ENCODE measurements at places on chromosomes 4 and X.

- no peak for DNase-seq
Measured at GRCh38 chr4:48225368-48226141, 44.1 kb downstream of the TEC start.

GRCh38 chr4:38268108-38268820 is 308.1 kb downstream of the PTTG2 start:
- DNase-seq: no peak

DNA sequence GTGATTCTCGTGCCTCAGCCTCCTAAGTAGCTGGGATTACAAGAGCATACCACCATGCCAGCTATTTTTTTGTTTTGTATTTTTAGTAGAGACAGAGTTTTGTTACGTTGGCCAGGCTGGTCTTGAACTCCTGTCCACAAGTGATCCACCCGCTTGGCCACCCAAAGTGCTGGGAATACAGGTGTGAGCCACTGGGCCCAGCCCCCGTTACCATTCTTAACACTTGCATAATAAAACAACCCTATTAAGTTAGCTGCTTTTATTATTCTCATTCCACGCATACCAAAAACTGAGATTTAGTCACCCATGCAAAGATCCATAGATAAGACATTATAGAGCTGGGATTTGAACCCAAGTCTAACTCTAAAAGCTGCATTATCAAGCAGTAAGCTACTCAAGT is 6.0 kb upstream of the TEX13A start:
- DNase-seq: no peak

GRCh38 chr4:152848508-152848907 is 68.8 kb downstream of the ARFIP1 start:
- no peak for DNase-seq

DNA sequence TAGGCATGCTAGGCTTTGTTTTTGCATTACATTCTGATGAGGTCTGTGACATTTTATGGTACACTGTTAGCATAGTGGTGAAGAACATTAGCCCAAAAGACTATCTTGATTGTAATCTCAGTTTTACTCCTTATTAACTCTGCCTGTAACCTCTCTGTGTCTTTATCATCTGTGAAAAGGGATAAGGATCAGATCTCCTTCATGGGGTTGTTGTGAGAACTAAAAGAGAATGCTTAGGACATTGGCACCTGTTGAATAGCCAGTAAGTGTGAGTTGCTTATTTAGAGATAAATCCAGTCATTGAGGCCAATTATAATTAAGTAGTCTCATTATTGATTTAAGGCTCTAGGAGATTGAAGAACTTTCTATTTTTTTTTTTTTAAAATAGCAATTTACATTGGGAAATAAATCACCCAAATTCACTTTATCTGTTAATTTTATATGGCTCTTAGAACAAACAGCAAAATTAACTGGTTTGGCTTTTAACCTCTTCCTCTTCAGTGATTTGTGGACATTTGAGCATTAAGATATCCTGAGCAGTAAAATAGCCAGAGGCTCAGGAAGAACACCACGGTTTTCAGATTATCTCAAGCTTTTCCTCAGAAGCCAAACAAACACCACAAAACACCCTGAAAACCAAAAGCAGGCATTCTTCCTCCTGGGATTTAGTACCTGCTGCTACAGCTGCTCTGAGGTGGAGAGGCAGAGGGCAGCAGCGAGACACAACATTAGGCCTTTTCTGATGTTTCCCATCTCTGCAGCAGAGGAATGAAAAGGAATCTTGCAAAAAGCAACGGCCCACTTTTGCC is 192.9 kb downstream of the ARHGAP10 start:
- DNase-seq: no peak

DNA sequence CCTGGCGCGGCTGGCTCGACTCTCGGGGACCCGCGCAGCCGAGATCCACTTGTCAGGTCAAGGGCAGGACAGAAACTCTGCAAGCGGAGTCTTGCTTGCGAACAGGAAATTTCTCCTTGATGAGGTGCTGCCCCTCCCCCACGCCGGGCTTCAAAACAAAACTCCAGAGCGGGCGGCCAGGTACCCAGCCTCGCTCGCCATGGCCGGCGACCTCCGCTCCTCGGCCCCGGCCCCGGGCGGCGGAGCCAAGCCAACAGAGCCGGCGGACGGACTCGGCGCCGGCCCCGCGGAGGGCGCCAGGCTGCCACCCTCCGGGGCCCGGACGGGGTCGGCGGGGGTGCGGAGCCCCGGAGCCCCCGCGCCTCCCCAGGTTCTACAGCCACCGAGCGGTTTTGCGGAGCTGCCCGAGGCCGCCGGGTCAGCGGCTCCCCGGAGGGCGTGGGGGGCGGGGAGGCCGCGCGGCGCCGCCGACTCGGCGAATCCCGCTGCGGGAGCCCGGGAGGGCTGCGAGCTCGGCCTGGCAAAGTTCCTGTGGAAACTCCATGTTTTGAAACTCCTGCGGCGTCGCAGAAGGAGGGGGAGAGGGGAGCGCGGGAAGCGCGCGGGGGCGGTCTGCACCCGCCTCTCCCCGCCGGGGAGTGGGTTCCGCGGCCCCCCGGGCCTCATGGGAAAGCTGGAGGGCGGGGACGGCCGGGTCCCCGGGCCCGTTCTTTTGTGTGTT is 11.7 kb upstream of the BCOR start:
- DNase-seq: no peak

- peak; percentile 31 for DNase-seq
Measured at GRCh38 chrX:154019061-154019621, 561 bp downstream of the IRAK1 start.

DNA sequence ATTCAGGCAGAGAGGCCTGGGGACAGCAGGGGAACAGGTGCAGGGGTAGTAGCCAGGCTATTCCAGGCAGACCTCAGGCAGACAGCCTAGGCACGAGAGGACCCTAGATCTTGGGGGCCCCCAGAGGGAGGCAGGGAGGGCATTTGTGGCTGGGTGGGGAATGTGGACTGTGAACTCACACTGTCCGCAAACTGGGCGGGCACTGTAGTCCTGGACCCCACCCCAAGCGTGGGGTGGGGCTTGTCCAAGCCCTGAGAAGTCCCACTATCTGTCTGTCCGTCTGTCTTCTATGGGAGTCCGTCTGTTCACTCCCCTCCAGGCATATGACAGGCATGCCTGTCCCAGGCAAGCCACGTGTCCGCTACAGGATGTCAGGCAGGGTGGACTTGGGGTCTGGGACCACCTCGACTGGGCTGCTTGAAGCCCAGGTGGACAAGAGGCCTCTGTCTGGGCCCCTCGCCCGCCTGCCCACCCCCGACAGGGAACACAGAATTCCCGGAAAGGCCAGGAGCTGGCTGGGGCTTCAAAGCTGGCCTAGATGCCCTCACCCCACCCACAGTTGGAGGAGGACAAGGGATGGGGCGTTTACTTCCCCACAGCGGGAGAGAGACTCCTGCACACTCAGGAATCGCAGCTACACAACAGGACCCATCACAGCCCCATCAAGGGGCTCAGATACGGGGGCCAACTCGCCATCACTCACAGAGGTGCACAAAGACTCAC is at the start of gene SLC38A5:
TSS of gene SLC38A5 (minus strand) at position 151 of the 723 bp plus-strand sequence. CDS start 2,336 bp downstream, outside the sequence.
- DNase-seq: no peak

GRCh38 chr4:159281771-159282170 is 178.9 kb downstream of the RAPGEF2 start:
- DNase-seq: no peak

DNA sequence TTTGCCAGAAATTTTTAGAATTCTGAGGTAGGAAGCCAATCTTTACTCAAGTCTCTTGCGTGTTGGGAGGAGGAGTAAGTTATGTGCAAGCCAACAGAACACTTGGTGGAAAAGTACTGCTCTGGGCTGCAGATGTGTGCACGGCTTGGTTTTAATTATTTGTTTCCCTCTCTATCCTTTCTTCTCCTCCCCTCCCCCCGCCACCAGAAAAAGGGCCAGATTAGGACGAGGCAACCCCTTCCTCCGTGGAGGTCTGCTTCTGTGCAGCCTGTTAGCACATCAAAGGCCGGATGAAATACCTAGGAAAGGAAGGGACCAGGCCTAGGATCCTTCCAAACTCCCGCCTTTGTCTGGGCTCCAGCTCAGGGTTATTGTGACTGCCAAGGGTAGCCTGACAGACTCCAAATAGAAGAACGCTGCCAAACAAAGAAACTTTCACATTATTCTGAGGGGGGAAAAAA is 1.0 kb upstream of the PGRMC1 start:
- no peak for DNase-seq

DNA sequence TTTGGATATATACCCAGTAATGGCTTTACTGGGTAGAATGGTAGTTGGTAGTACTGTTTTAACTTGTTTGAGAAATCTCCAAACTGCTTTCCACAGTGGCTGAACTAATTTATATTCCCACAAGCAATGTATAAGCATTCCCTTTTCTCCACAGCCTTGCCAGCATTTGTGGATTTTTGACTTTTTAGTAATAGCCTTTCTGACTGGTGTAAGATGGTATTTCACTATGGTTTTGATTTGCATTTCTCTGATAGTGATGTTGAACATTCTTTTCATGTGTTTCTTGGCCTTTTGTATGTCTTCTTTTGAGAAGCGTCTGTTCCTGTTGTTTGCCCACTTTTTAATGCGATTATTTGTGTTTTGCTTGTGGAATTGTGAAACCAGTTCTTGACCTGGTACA is 290.5 kb downstream of the BMPR1B start:
- DNase-seq: no peak

DNA sequence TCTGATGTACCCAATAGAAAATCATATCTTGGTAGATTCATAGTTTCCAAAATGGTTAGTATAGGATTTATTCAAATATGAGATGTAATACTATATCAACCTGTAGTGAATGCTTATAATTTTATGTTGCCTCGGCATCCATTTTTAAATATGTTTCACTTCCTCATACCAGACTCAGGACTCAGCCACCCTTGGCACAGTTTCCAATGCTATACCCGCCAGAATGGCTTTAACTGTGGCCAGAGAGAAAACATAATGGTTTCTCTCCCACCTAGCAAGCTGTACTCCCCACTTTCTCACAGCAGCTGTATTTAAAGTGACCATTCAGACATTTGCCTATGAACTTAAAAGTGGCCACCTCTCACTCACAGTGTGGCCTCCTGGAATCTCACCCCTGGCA is 466.6 kb upstream of the PABPC4L start:
- no peak for DNase-seq

GRCh38 chr4:40722576-40723161 is 27.1 kb upstream of the NSUN7 start:
- no peak for DNase-seq

GRCh38 chr4:113822555-113823290 is 61.2 kb upstream of the CAMK2D start:
- DNase-seq: no peak

- no peak for DNase-seq
Measured at GRCh38 chr4:39812500-39812899, 114.6 kb downstream of the UBE2K start.

DNA sequence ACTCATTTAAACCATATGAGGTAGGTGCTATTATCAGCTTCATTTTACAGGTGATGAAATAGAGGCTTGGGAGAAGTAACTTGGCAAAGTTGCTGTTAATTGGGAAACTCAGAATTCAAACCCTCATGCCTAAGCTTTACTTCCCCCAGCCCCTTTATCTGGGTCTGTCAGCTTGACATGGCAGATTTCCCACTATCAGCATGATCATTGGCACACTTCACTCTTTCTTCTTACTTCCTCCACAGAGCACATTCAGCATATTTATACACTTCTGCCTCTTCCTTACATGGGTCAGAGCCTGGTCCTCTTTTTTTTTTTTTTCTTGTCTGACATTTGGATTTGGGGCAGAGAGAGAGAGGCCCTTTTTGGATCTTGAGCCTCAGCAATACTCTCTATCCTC is 56.5 kb upstream of the ARX start:
- DNase-seq: no peak

DNA sequence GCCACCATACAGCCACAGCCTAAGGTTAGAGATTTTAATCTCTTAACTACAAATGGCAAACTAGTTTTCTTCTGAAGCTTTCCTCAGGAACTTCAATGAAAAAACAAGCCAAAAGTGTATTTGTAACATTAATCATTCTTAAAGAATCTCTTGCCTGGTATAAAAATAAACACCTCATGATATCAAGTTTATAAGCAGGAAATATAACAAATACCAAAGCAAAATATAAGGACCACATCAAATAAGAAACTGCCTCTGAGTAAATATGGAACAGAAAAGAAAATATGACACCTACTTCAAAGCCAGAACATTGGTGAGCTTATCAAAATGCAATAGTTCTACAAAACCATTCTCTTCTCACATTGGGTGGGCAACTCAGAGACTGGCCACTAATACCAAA is 89.9 kb downstream of the GPC4 start:
- DNase-seq: no peak

- no peak for DNase-seq
Measured at GRCh38 chrX:2243913-2244460, 256.8 kb downstream of the DHRSX start.

DNA sequence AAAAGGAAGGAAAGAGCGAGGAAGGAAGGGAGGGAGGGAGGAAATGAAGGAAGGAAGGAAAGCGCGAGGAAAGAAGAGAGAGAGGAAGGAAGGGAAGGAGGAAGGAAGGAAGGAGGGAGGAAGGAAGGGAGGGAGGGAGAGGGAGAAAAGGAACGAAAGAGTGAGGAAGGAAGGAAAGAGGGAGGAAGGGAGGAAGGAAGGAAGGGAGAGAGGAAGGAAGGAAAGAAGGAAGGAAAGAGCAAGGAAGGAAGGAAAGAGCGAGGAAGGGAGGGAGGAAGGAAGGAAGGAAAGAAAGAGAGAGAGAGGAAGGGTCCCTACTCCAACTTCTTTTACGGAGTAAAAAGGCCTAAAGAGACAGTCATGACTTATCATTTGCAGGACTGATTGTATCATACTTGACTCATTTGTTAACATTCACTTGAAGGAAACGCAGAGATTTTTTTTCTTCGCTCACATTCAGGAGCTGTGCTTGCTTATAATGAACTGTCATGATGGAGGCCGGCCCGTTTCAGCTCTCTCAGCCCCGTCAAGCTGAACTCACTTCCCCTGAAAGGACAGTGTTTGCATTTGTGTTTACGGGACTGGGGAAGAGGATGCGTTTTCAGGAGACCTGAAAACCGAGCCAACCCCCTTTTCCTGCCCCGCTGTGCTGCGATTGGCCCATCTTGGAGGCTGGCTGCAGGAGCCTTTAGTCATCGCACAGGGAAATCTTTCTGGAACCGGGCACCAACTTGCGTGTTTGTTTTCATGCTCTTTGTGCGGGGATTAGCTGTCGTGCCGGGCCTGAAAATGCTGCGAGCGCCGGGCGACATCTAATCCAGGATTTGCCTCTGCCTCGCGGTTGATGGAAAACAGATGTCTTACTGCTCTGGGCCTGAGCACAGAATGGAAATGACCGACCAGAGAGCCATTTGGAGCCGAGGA is 17.8 kb downstream of the TRIM2 start:
- DNase-seq: peak; percentile 16

GRCh38 chrX:103063191-103063845 is 653 bp downstream of the BEX1 start:
- peak; percentile 5 for DNase-seq

DNA sequence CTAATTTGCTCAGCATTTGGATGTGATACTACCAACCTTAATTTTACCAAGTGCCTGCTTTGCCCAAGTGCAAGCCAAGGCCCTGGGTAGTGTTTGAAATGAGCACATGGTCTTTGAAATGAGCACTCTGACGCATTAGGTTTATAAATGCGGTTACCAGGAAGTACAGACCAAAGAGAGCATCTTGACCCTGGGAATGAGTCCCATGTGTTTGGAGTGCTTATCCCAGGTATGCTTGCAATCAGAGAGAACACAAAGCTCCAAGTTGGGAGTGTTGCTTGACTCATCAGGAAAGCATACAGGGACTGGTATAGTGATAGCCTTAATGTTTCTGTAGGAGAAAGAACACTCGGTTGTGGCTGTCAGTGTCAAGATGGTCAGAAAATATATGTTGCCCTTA is 203.6 kb upstream of the MAMLD1 start:
- no peak for DNase-seq
